Upper lobe of right lung (tissue), 1 donor: ENCODE measurements at places on chromosomes 16 and 17. TPM values are rescaled to one million over a fixed set of nuclear protein-coding genes. Genes with fewer than 3 reads are reported as not detected.

IL17C gene
- not detected for total RNA-seq

- no peak overlapping the region for H3K4me3 ChIP-seq
- H3K27me3 ChIP-seq = no peaks in the 10 kb centered on the region
- H3K27ac ChIP-seq = peak overlapping the region; percentile 47
- no peaks in the 10 kb centered on the region for H3K4me1 ChIP-seq
- no peak for DNase-seq
Measured at GRCh38 chr17:82655038-82655479, 6.8 kb upstream of the WDR45B start.

PABPN1L gene
- total RNA-seq = not detected

MYO15A gene
- 2.8 TPM for total RNA-seq

- H3K36me3 ChIP-seq = no peaks in the 10 kb centered on the region
- H3K4me3 ChIP-seq = no peak overlapping the region
- no peak overlapping the region for H3K27ac ChIP-seq
- H3K4me1 ChIP-seq = peaks cover 13% of the 10 kb centered on the region
- H3K27me3 ChIP-seq = no peaks in the 10 kb centered on the region
- no peak for DNase-seq
Measured at GRCh38 chr17:82696259-82696658, 2.2 kb downstream of the RAB40B start.

- H3K36me3 ChIP-seq = peaks cover 4% of the 10 kb centered on the region
- no peaks in the 10 kb centered on the region for H3K27me3 ChIP-seq
- H3K27ac ChIP-seq = peak within 1 kb of the TSS; percentile 75
Measured at GRCh38 chr17:82734987-82735866, at the start of gene FN3K. Gene FN3K (plus strand): TSS chr17:82735615. CDS start chr17:82735637, 22 bp downstream.

ABCA6 gene
- total RNA-seq = 36.3 TPM
